ENCODE measurements at places on chromosomes 11 and 22.
A peak's percentile ranks its signal among the peaks of the same experiment; 100 is the strongest.

DNA sequence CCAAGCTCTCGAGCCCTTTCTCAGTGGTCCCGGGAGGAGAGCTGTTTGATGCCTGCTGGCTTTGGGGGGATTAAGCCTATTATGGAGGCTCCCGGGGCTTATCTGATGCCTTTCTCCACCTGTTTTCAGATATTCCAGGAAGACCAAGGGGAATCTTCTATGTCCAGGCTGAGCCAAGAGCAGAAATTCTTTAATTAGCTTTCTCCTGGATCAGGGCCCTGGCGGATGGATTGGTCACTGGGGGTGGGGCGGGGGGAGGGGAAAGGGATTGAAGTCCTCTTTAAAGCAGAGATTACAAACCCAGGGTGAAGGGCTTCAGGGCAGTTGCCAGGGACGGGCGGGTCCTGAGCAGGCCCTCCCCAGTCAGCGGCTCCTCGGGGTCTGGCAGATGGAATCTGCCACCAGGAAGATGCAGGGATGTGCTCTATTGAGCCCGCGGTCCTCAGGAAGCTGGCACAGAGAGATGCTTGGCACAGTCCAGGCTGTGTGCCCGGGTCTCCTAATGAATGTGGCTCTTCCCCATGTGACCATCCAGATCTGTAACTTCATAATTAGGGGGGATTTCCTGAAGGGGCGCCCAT lies 33.6 kb downstream of the MACROD1 start:
- DNase-seq: no peak

GRCh38 chr22:34502821-34503220 lies 563.1 kb upstream of the ISX start:
- DNase-seq: no peak

DNA sequence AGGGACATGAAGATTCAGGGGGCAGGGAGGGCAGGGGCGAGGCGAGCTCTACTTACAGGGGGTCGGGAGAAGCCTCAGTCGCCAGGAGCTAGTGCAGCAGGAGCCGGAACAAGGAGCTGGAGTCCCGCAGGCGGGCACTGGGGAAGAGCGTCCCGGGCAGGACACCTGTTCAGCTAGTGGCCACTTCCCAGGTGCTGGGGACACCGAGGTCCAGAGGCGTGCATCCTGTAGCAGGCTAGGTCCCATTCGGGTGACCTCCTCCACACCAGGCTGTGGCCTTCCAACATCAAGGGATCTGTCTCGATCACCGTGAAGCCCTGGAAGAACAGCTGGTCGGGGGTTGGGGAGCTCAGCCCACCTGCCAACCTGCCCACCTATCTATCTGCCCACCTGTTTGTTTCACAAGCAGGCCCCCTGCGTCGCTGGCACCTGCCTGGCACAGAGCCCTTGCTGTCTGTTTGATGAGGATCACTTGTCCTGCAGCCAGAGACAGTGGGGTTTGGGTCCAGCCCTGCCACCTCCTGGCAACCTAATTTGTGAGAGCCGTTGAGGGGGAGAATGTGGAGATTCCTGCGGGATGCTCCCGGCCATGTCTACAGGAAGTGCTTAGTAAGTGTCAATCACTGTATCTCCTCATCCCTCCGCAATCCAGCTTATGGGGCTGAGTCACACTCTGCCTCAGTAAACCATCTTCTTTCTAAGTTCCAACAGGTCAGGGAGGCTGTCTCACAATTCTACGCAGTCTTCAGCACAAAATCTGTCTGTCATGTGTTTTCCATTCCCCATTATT lies 940.9 kb downstream of the BRD1 start:
- DNase-seq: no peak

GRCh38 chr22:24185501-24186351 lies 4.4 kb downstream of the SUSD2 start:
- DNase-seq: no peak

DNA sequence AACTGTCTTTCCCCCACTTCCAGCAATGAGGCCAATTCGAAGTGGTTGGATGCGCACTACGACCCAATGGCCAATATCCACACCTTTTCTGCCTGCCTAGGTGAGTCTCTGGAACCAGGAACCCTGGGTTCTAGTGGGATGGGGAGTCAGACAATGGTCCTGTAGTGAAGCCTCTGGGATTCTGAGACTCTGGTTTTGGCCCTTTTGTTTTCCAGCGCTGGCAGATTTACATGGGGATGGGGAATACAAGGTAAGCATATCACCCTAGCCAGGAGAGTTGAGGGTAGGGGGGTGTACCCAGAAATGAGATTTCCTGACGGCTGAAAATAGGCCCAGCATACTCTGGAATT lies 530 bp downstream of the BBS1 start:
- DNase-seq: no peak

- peak; percentile 87 for DNase-seq
These were observed at the start of gene SYT9 for GRCh38 chr11:7251836-7252682. Gene SYT9, plus strand, starts transcription at chr11:7251904. Its CDS starts 283 bp downstream, at chr11:7252187.

DNA sequence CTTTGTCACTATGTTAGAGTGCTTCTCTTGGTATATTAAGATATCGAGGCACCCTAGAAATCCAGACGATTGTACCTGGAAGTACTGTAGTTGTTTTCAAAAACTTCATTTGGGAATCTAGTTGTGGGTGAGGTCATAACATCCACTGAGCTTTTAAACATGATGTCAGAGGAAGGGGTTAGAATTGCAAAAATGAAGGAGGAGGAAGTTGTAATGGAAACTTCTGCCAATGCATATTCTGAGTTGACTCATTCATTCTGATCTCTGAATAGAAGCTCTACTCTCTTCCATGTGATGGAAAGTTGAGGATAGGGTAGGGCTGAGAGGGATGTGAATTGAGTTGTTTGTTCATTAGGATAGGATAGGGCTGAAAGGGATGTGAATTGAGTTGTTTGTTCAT lies 7.7 kb downstream of the CD44 start:
- DNase-seq: no peak

GRCh38 chr11:77068457-77069335 lies 1.9 kb downstream of the CAPN5 start:
- DNase-seq: no peak

DNA sequence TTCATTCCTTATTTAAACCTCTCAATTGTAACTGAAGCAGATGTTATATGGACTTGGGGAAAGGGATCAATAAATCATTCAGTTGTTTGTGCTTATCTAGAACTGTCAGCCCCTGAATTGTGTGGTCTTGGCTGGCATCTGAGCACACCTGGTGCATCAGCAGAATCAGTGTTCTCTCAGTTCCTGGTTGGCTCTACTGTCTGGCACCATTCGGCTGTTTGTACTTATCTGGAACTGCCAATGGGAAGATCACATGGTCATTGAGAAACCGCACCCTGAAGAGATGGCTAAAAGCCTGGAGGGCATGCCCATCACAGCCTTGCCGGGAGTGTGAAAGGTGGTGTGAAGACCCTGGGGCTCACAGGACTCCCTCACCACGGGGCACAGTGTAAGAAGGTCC lies 37.1 kb upstream of the EHF start:
- no peak for DNase-seq

DNA sequence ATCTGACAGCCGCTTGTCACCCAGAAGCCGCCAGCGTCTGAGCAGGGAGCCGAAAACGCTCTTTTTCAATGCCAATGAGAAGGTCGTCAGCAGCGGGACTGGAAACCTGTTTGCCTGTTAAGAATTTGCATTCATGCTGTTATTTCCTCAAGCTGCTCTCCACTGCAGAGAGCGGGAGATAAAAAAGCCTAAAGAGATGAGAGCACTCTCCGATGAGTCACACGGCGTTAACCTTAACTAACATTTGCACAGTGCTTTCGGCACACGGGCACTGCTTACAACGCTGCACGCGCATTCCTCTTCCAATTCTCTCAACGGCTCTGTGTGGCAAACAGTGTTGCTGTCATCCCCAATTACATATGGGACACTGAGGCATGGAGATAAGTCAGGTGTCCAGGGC lies 40.0 kb upstream of the RTL6 start:
- no peak for DNase-seq

GRCh38 chr22:30507670-30508069 lies 2.2 kb upstream of the SEC14L4 start:
- no peak for DNase-seq

- no peak for DNase-seq
These were observed 535.1 kb downstream of the TMEM135 start for GRCh38 chr11:87572881-87573280.

DNA sequence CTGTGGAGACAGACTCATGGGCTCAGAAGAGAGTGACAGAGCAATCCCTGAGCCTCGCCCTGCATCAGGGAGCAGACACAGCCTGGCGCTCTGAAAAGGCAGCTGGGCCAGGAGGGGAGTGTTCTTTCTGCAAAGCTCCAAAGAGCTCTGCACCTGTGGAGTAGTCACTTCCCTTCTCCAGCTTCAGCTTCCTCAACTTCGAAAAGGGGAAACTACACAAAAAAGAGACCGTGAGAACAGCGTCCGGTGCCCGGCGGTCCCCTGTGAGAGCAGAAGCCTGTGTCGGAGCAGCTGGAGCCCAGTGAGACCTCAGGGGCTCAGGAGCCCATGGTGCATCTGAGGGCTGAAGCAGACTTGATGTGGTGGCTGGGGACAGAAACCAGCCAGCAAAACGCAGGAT lies 35.1 kb downstream of the TP53I11 start:
- no peak for DNase-seq

DNA sequence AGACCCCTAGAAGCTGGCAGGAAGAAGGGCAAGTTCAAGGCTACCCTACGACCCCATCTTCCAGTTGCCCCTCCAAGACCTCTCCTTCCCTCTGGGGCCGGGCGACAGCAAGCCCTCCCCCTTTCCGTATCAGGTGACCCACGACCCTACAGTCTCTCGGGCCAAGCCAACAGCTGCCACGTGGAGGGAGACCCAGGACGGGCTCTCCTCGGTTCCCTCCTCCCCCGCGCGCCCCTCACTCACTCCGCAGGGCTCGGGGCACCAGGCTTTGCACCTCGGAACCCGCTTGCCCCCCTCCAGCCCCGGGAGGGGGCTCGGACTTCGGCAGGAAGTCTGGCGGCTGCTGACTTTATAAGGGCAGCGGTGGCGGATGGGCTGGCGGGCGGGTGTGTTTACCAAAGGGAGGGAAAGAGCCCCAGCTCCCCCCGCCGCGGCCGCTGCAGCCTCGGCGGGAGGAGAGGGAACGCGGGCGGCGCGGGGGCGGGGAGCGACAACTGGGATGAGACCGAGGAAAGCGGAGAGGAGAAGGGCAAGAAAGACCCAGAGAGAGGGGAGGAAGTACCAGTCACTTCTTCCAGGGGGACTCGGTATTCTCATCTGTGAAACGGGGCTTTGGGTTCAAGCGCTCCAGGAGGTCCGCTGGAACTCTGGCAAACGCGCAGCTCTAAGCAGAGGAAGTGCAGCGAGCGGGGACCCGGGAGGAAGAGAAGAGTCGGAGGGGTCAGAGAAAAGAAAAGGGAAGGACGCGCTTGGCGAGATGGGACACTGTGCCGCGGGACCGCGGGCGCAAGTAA lies 767 bp downstream of the SLC43A1 start:
- DNase-seq: peak; percentile 61

- no peak for DNase-seq
These were observed 133.8 kb upstream of the NAV2 start for GRCh38 chr11:19578871-19579270.

GRCh38 chr11:44229624-44230023 lies 80.3 kb downstream of the ALX4 start:
- no peak for DNase-seq

- DNase-seq: no peak
These were observed 96.1 kb downstream of the LRRC32 start for GRCh38 chr11:76574406-76574805.

GRCh38 chr11:62702246-62702645 lies 5.0 kb downstream of the BSCL2 start:
- no peak for DNase-seq

- DNase-seq: no peak
These were observed 2.3 kb downstream of the STT3A start for GRCh38 chr11:125594958-125595357.

DNA sequence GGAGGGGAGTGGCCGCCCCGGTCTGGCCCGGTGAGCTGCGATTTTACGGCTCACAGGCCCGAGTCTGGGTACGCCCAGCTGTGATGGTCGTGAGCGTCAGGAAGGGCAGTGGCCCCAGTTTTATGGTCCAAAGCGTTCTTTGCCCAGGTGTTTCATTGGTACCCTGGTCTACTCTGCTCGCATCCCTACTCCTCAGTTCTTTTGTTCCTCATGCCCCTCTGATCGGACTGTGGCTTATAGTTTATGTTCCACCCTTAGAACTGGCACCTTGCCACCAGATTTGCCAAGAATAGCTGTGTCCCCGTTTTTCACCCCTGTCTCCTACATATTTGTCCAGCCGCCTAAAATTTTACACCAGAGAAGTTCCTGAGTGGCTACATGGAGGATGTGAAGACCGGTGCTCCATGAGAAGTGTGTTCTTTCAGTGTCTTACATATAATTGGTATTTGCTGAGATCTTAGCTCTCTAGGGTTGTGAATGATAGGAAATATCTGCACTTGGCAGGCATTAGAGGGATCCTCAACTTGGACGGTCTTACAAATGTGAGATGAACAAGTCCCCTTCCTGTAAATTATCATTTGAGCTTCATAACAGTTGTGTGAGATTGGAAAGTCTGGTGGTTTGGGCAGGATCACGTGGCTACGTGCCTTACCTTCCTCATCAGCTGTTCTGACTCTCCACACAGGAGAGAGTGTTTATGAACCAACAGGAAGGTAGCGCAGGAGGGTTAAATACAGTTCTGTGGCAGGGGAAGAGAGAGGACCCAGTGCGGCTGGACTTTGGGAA lies 1.1 kb downstream of the PANX1 start:
- DNase-seq: no peak

- no peak for DNase-seq
These were observed 26.5 kb downstream of the ARHGAP1 start for GRCh38 chr11:46673713-46674462.

- no peak for DNase-seq
These were observed 14.9 kb downstream of the DCPS start for GRCh38 chr11:126318574-126319373.

DNA sequence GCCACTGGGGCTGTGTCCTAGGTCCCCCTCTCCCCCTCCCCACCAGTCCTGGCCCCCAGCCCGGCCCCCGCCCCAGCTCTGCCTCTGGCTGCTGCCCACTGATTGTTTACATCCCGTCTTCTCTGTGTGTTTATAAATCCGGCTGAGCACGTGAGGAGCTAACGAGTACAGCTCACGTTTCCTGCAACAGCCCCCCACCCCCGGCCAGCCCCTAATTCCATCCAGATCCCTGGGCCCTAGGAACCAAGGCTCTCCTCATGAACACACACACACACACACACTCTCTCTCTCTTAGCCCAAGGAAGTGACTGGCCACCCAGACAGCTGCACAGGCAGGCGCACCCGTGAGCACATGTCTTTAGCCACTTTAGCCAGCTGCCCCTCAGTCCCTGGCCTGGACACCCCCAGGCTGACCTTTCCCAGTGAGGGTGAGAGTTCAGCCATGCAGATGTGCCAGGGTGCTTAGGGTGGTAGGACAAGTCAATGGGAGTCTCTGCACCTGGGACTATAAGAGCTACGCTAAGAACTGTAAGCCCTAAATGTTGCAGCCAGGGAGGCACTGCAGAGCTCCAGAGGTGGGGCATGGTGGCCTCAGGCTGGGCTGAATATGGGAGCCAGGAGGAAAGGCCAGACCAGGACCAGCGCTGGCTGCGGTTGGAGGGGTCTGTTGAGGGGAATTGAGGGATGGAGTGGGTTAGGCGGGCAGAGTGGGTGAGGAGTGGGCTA lies 2.9 kb downstream of the CLCF1 start:
- DNase-seq: peak; percentile 45
